ENCODE measurements at places on chromosomes 7 and 10. TPM values are rescaled to one million over a fixed set of nuclear protein-coding genes. Genes with fewer than 3 reads are reported as not detected.

ATAD1 gene
- 26.3 TPM for polyA plus RNA-seq

DNA sequence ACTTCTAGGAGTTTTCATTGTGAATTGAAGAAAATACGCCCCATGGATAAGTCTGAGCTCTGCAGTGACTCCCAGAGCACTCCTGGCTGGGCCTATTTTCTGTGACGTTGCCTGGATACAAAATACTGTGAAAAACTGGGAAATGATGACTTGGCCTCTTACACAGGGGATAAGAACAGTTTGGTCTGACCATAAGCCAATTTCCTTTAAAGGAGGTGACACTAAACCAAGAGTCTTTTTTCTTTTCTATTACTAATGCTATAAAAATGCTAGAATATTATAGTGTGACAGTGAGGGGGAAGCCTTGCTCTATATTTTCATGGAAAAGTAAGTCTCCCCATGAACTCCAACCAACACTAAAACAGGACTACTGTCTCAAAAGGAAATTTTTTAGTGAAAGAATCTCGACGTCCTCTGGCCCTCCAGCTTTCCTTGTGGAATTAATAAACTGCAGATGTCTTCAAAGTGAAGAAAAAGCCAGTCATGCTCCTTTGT, 45.5 kb downstream of the MYOF start:
- peak; percentile 91 for DNase-seq

PODXL gene
- polyA plus RNA-seq = 91.8 TPM

LLCFC1 gene
- polyA plus RNA-seq = 0.26 TPM

- DNase-seq = no peak
Measured at GRCh38 chr7:95919556-95919955, 147.2 kb downstream of the DYNC1I1 start.

DNA sequence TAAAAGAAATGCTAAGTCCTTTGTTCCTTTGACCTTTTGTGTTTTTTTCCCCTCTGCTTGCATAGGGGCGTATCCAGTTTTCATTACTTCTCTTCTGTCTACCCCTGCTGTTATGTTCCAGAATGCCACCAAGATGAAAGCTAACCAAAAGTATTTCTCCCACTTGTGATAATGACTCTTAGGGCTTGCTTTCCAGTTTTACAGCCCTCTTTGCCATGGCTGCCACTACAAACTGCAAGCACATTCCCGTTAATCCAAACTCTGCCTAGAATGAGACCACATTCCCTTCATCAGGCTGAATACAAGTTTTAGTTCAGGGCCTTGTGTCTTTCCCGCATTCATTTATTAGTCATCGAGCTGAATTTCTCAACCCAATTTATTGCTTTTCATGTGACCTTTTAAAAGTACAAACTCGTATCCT, 23.6 kb upstream of the CD36 start:
- DNase-seq = no peak

DNA sequence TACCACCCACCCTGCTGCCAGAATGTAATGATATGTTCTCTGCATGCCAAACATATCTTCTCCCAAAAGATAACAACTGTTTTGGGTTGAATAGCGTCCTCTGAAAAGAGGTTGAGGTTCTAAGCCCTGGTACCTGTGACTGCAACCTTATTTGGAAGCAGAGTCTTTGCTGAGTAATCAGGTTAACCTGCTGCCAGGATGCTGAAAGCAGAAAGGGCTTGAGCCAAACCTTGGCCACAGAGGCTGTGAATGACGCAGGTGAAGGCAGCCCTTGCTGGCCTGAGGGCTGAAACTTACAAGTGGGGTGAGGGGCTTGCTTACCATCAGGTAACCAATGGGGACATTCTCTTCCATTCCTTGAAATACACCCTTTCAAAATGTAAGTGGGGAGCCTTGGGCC, 151.8 kb upstream of the RHEB start:
- no peak for DNase-seq

NACAD gene
- polyA plus RNA-seq = 4.5 TPM

DNA sequence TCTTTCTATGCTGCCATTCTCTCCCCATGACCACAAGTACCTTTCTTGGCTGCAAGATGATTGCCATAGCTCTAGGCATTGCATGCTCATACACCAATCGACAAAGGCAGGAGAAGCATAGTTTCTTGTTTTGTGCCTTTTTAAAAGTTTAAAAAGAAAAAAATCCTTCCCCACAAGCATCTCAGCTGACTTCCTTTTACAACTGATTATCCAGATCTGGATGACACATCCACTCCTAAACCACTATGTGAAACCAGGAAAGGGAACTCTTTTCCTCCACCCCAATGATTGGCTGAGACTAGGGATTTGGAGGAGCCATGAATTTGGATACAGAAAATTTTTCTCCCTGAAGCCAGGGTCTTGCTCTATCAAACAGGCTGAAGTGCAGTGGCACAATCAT, 14.5 kb upstream of the LRRC4 start:
- DNase-seq = no peak

DNA sequence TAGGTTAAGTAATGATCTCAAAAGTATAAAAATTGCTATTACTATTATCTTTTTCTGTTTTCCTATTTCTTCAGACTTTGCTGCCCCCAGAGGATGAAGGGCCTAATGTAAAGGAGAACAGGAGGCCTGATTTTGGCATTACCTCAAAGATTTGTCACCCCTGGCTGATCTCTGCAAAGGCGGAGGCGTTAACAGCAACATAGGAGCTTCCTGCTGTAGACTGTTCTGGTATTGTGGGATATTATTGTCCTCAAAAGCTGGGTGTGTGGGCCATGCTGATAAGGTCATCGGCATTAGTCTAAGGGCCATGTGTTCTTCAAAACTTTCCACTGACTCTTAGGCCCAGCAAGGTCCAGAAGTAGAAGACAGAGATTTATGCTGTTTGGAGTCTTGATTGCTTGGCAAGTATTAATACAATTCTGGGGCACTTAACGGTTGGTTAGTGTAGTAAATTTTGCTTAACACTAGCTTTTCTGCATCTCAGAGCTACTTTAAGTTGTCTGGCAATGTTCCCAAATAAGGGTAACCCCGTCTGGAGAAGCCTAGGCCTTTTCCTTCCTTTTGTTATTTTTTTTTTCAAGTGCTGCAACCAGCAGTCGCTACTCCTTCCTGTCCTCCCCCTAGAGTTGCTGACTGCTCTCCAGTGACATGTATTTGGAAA, 14.0 kb upstream of the ENTPD1 start:
- DNase-seq = no peak

PON3 gene
- 5.6 TPM for polyA plus RNA-seq

DNA sequence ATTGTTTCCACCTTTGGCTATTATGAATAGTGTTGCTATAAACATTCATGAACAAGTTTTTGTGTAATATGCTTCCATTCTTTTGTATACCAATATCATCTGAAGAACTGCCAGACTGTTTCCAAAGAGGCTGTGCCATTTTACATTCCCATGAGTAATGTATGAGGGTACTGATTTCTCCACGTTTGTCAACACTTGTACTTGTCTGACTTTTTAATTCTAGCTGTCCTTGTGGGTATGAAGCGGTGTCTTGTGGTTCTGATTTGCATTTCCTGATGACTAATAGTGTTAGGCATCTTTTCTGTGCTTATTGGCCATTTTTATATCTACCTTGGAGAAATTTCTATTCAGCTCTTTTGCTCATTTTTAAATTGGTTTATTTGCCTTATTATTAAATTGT, 52.8 kb downstream of the LSMEM1 start:
- no peak for DNase-seq

DNA sequence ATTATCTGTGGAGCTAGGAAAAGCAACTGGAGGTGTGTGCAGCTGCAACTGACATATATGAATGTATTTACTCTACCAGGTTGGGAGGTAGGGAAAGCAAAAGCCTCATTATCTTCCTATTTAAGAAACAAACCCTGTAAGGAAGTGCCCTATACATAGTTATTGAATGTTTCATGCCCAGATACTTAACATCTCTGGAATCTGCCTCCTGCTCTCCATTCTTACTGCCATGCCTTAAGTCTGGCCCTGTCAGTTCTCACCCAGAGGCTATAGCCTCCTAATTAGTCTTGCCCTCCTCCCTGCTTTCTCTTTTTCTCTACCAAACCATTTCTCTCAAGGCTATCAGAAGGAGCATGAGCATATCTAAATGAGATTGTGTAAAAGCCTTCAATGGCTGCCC, 542.6 kb upstream of the LRRN3 start:
- no peak for DNase-seq

GRCh38 chr7:2872296-2872874, 28.3 kb upstream of the GNA12 start:
- no peak for DNase-seq

ADAM22 gene
- polyA plus RNA-seq = 11.9 TPM

- DNase-seq = no peak
Measured at GRCh38 chr10:22849077-22849805, 78.6 kb upstream of the ARMC3 start.

GRCh38 chr7:44472843-44473242, 17.6 kb downstream of the NUDCD3 start:
- no peak for DNase-seq

PTPN12 gene
- 56.4 TPM for polyA plus RNA-seq

RBP3 gene
- 0.12 TPM for polyA plus RNA-seq

DNA sequence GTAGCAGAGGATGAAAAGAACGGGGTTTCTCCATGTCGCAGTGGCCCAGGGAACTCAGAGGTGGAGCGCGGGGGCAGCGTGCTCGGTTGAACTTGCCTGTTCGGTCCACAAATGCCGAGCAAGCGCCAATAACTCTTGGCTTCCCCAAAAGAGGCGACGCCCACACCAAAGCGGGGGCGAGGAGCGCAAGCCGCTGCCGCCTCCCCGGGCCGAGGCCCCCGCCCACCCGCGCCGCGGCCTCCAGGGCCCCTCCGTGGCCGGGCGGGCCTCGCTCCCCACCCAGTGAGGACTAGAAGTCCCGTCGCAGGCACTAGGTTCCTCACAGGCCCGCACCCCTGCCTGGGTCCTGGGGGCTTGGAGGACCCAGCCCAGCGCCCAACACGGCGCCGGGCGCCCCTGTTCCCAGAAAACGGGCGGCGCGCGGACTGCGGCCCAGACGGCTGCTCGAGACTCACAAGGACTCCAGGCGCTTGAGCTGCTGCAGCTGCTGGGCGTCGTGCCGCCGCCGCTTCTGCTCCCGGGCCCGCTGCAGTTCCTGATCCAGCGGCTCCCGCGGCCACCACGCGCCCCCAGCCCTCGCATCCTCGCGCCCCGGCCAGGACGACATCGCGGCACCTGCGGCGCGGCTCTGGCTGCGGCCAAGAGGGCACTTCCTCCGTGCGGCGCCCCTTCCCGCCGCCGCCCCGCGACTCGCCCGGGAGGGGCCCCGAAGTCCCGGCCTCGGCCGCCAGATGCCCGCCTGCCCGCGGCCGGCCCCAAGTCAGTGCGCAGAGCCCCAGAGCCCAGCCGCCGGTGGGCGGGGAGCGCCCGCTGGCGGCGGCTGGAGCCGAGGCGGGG, 14.6 kb upstream of the FKBP9 start:
- peak; percentile 82 for DNase-seq

DNA sequence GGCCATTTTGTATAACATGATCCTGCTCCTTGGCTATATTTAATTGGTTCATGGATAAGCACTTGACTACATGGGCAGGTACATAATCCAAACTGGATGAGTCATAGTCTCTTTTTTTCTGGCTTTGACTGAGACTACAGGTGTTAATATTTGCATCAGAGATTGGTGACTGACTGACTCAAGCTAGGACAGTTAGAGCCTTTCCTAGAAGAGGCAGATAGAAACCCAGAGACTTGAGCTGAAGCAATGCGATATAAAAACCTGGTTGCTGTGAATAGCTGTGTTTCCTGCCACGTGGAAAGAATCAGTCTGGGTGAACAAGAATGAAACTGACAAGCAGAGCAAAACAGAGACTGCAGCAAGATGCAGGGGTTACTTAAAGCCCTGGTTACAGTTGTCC, 81.0 kb downstream of the SAMD9 start:
- no peak for DNase-seq

DNA sequence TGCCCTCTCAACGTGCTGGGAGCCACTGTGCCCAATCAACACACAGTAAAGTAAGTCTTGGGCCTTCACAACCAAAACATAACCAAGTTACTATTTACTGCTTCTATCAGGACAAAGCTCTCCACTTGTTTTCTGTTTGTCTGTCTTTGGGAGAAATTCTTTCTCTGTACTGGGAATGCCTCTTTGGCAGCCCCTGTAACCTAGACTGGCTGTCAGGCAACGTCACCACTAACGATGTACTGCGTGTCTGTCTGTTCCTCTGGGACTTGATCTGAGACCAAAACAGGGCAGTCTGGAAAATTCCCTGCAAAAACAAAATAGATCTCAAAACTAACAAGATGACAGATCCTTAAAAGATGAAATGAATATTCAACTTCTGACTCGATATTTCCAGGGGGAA, 113.0 kb downstream of the SMURF1 start:
- DNase-seq = no peak

DNA sequence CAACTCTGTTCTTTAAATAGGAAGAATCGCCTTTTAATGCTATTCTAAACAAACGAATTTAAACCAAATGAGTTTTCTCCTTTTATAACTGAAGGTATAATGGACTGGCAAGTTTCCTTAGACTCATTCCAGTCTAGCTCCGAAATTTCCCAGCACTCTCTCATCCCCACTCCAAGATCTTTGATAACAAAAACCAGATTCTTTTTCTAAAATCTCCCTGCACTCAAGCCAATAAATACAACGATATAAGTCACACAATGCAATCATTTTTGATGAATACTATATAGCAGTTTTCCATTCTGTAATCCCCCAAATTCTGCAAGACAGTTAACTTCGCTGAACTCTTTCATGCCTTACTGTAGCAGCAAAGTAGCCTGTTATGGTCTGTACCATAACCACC, 1.9 kb downstream of the OGA start:
- DNase-seq = no peak

DNA sequence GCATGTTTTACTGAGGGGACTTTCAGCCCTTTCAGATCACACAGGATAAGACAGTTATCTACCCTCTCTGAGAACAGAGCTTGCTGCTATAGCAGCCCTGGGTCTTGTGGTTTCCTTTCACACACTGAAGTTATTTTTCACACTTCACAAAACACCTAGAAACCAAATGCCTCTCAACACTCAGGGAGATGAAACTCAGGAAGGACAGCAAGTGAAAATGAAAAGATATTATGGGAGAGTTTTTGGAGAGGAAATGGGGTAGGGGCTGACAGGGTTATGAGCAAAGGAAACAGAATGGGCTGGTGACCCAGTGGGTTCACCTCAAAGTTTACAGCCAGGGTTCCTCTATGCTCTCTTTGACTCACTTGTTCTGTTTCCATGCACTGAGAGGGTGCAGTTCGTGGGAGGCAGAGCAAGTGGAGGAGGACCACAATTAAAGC, 17.0 kb upstream of the GIMAP2 start:
- DNase-seq = no peak

DRGX gene
- polyA plus RNA-seq = not detected

DNA sequence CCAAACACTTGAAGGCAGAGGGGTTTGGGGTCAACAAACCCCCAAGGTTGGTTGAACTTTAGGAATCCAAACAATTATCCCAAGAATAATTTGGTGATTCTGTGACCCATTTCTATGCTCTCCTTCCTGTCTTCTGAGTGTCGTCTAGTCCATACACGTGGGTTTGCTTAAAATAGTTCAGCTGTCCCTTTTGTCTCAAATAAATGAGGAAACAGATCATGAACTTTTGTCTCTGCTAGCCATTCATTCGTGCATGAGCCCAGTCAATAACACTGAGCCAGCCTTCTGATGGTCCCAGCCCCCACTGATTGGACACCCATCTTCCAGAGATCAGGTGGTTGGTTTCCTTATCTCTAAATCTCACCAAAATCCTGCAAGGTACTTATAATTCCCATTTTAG, 255.4 kb downstream of the PRPF18 start:
- DNase-seq = no peak
